Activated naive CD8-positive, alpha-beta T cell treated with anti-CD3 and anti-CD28 coated beads, Interleukin-2, amount 50 U/mL, for 24 hours (primary cell): ENCODE measurements at places on chromosomes 7 and 10.

- H3K4me3 ChIP-seq: no peak overlapping the region
- no peak for DNase-seq
- H3K27ac ChIP-seq: no peak overlapping the region
- H3K36me3 ChIP-seq: peaks cover 3% of the 10 kb centered on the region
- no peaks in the 10 kb centered on the region for H3K4me1 ChIP-seq
- H3K27me3 ChIP-seq: no peaks in the 10 kb centered on the region
Observed at GRCh38 chr10:124562425-124563060, 100.9 kb downstream of the LHPP start.

- no peak overlapping the region for H3K4me3 ChIP-seq
- no peak overlapping the region for H3K27ac ChIP-seq
- no peaks in the 10 kb centered on the region for H3K4me1 ChIP-seq
- no peaks in the 10 kb centered on the region for H3K36me3 ChIP-seq
- H3K27me3 ChIP-seq: no peaks in the 10 kb centered on the region
Observed at GRCh38 chr10:18483516-18484186, 167.7 kb downstream of the NSUN6 start.

- no peak overlapping the region for H3K27ac ChIP-seq
- no peaks in the 10 kb centered on the region for H3K4me1 ChIP-seq
- no peaks in the 10 kb centered on the region for H3K27me3 ChIP-seq
- no peaks in the 10 kb centered on the region for H3K36me3 ChIP-seq
- DNase-seq: no peak
Observed at GRCh38 chr10:78919181-78919966, 149.4 kb upstream of the ZMIZ1 start.

DNA sequence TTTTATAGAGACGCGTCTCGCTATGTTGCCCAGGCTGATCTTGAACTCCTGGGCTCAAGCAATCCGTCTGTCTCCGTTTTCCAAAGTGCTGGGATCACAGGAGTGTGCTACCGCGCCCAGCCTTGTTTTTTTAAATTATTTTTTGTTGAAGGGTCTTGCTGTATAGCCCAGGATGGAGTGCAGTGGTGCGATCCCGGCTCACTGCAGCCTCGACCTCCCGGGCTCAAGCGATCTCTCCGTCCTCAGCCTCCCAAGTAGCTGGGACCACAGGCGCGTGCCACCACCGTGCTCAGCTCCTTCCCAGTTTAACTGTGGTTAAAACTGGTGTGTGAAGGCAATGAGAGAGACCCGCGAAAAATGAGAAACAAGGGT, 11.0 kb upstream of the HNRNPF start:
- H3K4me1 ChIP-seq: peaks cover 46% of the 10 kb centered on the region
- DNase-seq: no peak
- H3K36me3 ChIP-seq: peaks cover 8% of the 10 kb centered on the region
- H3K27me3 ChIP-seq: no peaks in the 10 kb centered on the region
- peak overlapping the region; percentile 95 for H3K27ac ChIP-seq

GRCh38 chr10:102113956-102114857, 6.0 kb downstream of the LDB1 start:
- DNase-seq: no peak
- H3K27me3 ChIP-seq: no peaks in the 10 kb centered on the region
- peak overlapping the region; percentile 95 for H3K27ac ChIP-seq
- H3K4me1 ChIP-seq: peaks cover 63% of the 10 kb centered on the region

GRCh38 chr7:121344497-121344896, 15.7 kb downstream of the WNT16 start:
- no peak overlapping the region for H3K4me3 ChIP-seq
- no peak overlapping the region for H3K27ac ChIP-seq
- no peaks in the 10 kb centered on the region for H3K27me3 ChIP-seq
- no peaks in the 10 kb centered on the region for H3K4me1 ChIP-seq
- H3K36me3 ChIP-seq: peaks cover 26% of the 10 kb centered on the region
- no peak for DNase-seq

- H3K4me3 ChIP-seq: no peak overlapping the region
- H3K36me3 ChIP-seq: peaks cover 62% of the 10 kb centered on the region
- no peak for DNase-seq
- H3K27me3 ChIP-seq: no peaks in the 10 kb centered on the region
- peaks cover 19% of the 10 kb centered on the region for H3K4me1 ChIP-seq
- H3K27ac ChIP-seq: no peak overlapping the region
Observed at GRCh38 chr7:21450076-21450475, 22.2 kb downstream of the SP4 start.

- H3K36me3 ChIP-seq: peaks cover 7% of the 10 kb centered on the region
- peak overlapping the region; percentile 72 for H3K4me3 ChIP-seq
- peak overlapping the region; percentile 92 for H3K27ac ChIP-seq
- no peak for DNase-seq
- H3K4me1 ChIP-seq: peaks cover 54% of the 10 kb centered on the region
- H3K27me3 ChIP-seq: no peaks in the 10 kb centered on the region
Observed at GRCh38 chr10:6346631-6347030, 143.9 kb downstream of the PFKFB3 start.

GRCh38 chr7:153934048-153934447, 118.2 kb upstream of the DPP6 start:
- no peak overlapping the region for H3K27ac ChIP-seq
- no peak for DNase-seq
- H3K4me3 ChIP-seq: no peak overlapping the region
- no peaks in the 10 kb centered on the region for H3K36me3 ChIP-seq
- H3K27me3 ChIP-seq: no peaks in the 10 kb centered on the region

DNA sequence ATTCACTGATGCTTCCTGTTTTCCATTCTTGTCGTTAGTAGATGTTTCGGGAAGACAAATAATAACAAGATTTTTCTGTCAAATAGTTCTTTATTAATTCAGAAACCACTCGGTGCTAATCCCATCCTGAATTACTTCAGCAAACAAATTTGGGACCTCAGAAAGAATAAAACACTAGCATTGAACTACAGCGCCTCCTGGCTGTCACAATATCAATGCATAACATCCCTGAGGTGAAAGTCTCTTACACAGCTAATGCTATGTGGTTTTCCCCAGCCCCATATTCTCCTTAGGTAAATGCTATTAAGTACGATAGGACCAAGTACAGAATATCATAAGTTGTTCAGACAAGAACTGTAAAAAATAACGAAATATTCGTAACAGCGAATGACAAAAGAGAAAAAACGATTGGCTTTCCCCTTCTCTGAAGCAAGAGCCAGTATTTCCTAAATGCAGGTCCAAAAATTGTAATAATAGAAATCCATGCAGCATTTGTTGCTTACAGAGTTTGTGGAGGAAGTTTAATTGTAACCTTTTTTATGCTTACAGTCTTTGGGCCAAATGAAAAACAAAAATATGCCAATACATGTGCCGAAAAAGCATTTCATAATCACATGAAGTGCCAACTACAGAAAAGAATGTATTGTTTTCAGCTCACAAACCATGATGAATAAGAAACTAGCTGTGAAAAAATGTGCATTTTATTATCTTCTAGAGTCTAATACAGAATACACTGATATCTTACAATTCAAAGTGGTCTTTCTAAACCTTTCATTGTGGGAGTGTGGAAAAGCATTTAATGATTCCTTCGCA, 47.3 kb downstream of the MYPN start:
- no peaks in the 10 kb centered on the region for H3K4me1 ChIP-seq
- no peaks in the 10 kb centered on the region for H3K36me3 ChIP-seq
- H3K4me3 ChIP-seq: no peak overlapping the region
- DNase-seq: peak; percentile 59
- peaks cover 6% of the 10 kb centered on the region for H3K27me3 ChIP-seq

GRCh38 chr7:50621206-50621605, 56.0 kb upstream of the DDC start:
- DNase-seq: no peak
- H3K4me1 ChIP-seq: no peaks in the 10 kb centered on the region
- H3K36me3 ChIP-seq: no peaks in the 10 kb centered on the region
- H3K27ac ChIP-seq: no peak overlapping the region
- no peaks in the 10 kb centered on the region for H3K27me3 ChIP-seq

DNA sequence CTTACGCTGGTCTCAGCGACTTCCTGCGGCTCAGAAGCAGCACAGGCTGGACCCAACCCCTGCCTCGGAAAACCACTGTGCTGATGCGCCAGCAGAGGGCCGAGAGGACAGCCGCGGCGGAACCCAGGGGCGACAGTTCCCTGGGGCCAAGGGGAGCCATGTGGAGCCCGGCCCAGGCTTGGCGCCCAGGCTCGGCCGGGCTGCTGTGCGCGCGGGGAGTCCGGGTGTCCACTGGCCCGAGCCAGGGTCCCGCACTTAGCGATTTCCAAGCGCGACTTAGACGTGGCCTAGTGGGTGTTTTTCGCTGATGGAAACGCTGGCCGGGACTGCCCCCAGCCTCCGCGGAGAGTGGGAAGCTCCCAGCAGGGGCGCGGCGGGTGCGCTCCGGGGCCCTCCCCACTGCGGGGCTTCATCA, 18.6 kb upstream of the ZNF32 start:
- H3K27me3 ChIP-seq: peaks cover 33% of the 10 kb centered on the region
- H3K4me3 ChIP-seq: no peak overlapping the region
- no peak for DNase-seq
- no peak overlapping the region for H3K27ac ChIP-seq
- peaks cover 4% of the 10 kb centered on the region for H3K4me1 ChIP-seq
- no peaks in the 10 kb centered on the region for H3K36me3 ChIP-seq

DNA sequence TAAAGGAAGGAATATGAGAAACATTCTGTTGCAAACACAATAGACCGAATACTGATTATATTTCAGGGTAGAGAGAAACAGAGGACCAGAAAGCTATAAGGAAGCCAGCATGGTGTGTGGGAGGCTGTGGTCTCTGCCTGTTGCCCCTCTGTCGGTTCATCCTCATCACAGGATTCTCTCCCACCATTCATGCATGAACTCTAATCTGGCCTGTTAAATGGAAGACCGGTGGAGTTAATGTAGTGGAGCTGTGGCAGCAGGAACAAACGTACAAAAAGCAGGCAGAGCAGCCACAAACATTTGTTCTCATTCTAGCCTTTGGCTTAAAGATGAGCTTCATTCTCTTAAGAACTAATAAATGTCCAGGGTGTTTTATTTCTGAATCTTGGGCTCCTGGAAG, 902.4 kb downstream of the LRMDA start:
- H3K27ac ChIP-seq: no peak overlapping the region
- no peaks in the 10 kb centered on the region for H3K4me1 ChIP-seq
- no peak overlapping the region for H3K4me3 ChIP-seq
- H3K36me3 ChIP-seq: no peaks in the 10 kb centered on the region
- no peak for DNase-seq
- no peaks in the 10 kb centered on the region for H3K27me3 ChIP-seq

- peaks cover 7% of the 10 kb centered on the region for H3K36me3 ChIP-seq
- H3K27ac ChIP-seq: no peak overlapping the region
- no peak overlapping the region for H3K4me3 ChIP-seq
- DNase-seq: no peak
- peaks cover 12% of the 10 kb centered on the region for H3K4me1 ChIP-seq
Observed at GRCh38 chr7:138854115-138854645, 56.2 kb upstream of the ATP6V0A4 start.

DNA sequence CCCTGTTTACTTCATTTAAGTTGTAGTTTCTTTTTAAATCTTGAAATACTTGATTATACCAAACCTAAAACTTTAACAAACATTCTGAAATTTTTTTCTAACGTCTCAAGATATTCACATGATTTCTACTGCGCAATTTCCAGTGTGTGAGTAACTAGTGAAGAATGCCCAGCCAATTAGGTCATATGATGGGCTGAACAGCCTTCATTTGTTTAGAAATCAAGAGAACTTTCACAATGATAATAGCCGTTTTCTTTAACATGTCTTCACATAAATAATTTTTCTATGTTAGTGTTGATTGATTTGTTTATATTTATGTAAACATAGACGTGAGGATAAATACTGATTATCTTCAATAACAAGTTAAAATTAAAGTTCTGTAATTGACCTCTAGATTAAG, 21.8 kb downstream of the STAM start:
- peaks cover 32% of the 10 kb centered on the region for H3K36me3 ChIP-seq
- no peak overlapping the region for H3K4me3 ChIP-seq
- no peaks in the 10 kb centered on the region for H3K27me3 ChIP-seq
- peaks cover 64% of the 10 kb centered on the region for H3K4me1 ChIP-seq
- no peak for DNase-seq
- no peak overlapping the region for H3K27ac ChIP-seq

GRCh38 chr10:8640878-8641277, 586.4 kb downstream of the GATA3 start:
- no peak for DNase-seq
- H3K27me3 ChIP-seq: peaks cover 2% of the 10 kb centered on the region
- no peak overlapping the region for H3K4me3 ChIP-seq
- H3K4me1 ChIP-seq: no peaks in the 10 kb centered on the region
- no peak overlapping the region for H3K27ac ChIP-seq

GRCh38 chr10:49050366-49050765, 65.0 kb downstream of the VSTM4 start:
- no peak for DNase-seq
- H3K27ac ChIP-seq: no peak overlapping the region
- H3K27me3 ChIP-seq: peaks cover 7% of the 10 kb centered on the region
- H3K4me3 ChIP-seq: no peak overlapping the region

DNA sequence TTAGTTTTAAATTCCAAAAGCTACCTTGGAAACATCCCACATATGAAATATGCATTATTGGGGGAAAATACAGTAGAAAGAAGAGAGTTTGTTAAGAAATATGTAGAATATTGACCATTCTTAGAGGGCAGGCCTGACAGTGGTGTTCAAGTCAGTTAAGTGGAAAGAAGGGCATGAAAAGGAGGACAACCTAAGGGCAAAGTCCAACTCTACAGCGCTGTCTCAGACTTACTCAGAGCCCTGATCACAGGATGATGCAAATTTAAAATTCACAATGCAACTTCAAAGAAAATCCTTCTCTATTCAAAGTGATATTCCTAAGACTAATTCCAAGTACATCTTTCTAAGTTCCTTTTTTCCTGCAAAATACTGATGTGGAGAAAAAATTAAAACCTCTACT, 139.1 kb upstream of the LRRTM3 start:
- no peak for DNase-seq
- H3K27ac ChIP-seq: no peak overlapping the region
- H3K27me3 ChIP-seq: no peaks in the 10 kb centered on the region
- no peaks in the 10 kb centered on the region for H3K36me3 ChIP-seq
- no peak overlapping the region for H3K4me3 ChIP-seq
- H3K4me1 ChIP-seq: no peaks in the 10 kb centered on the region

DNA sequence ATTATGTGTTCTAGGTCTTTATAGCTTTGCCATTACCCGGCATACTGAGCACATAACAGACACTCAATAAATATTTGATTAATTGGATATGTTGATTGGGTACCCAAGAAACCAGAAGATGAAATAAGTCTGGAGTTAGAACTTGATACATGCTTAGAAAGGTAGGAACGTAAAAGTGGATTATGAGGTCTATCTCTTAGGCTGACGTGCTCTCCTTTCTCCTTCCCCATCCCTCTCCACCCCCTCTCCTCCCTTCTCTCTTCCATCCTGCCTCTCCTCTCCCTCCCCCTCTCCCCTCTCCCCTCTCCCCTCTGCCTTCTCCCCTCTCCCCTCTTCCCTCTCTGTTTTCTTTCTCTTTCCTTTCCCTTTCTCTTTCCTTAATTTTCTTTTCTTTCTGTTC, 34.0 kb downstream of the AUTS2 start:
- H3K4me1 ChIP-seq: peaks cover 2% of the 10 kb centered on the region
- no peak for DNase-seq
- H3K36me3 ChIP-seq: no peaks in the 10 kb centered on the region
- H3K27me3 ChIP-seq: no peaks in the 10 kb centered on the region
